Stimulated activated CD4-positive, alpha-beta T cell treated with anti-CD3 and anti-CD28 coated beads, Interleukin-4, amount 100 ng/mL, for 1 hour (primary cell): ENCODE measurements at places on chromosomes 5 and 9.

DNA sequence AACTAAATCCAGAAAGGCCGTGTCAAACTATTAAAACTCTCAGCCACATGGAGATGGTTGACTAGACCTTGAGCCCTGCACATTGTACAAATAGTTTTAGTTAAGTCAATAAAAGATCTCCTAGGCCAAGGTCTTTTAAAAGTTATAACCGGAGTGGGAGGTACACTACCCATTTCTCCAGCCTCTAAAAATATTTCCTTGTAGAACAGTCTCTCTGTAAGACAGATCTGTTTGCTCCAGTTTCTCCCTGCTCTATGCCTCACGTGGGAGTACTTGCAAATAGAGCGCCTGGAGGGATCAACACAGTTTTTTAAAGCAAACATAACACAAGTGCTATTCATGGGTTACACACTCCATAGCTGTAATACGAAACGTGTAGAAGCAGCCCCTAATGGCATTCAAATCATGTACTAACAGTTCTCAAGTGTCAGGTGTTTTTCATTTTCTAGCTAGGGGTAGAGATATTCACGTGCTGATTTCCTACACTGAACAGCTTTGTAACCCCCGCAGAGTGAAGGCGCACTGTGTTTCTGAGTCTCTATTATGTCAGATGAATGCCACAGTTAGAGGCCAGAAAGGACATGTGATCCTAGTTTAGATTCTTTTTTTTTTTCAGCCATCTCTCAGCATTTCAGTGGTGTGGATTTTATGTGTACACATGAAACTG lies 703.4 kb upstream of the GRAMD2B start:
- no peak for DNase-seq

- DNase-seq: no peak
These were observed 43.2 kb downstream of the PTGES start for GRCh38 chr9:129709438-129710168.

- no peak for DNase-seq
These were observed 693.2 kb upstream of the CHD1 start for GRCh38 chr5:99621772-99622681.

- DNase-seq: no peak
These were observed 242.1 kb upstream of the ZNF462 start for GRCh38 chr9:106620866-106621265.

DNA sequence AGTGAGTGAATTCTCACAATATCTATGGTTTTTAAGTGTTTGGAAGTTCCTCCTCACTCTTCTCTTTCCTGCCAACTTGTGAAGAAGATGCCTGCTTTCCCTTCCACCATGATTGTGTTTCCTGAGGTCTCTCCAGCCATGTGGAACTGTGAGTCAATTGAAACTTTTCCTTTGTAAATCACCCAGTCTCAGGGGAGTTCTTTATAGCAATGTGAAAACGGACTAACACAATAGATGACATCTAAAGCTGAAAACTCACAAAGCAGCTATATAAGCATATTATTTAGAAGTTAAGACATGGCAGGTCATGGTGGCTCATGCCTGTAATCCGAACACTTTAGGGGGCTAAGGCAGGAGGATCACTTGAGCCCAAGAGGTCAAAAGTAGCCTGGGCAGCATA lies 130.2 kb downstream of the ARRDC3 start:
- DNase-seq: no peak

DNA sequence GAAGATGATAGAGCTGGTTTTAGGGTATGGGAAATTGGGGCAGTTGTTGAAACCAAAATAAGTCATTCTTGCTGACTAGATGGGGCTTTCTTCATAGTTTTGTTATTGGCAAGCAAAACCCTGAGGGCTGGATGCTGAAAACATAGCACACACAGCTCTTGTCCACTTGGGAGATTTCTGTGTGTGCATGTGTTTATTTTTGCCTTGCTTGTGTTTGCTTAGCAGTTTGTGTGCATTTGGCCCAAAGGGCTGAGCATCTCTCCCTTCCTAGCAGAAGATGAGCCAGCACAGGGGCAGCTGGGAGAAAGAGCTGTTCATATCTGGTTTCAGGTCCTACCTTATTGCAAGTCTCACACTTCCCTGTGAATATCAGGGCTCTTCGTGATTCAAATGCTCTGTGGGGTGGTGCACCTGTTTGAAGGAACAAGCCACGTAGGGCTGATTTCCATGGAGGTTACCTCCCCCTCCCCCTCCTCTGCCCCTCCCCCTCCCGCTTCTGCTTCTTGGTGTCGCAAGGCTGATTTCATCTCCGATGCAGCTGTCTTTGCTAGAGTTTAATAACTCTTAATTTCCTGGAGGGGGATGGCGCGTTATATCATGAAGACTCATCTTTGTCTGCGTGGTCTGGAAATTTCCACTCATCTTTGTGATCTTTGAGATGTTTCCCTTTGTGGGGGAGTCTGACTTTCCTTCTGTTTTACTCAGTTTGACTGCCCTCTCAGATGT lies 296.5 kb downstream of the ARHGAP26 start:
- peak; percentile 26 for DNase-seq

DNA sequence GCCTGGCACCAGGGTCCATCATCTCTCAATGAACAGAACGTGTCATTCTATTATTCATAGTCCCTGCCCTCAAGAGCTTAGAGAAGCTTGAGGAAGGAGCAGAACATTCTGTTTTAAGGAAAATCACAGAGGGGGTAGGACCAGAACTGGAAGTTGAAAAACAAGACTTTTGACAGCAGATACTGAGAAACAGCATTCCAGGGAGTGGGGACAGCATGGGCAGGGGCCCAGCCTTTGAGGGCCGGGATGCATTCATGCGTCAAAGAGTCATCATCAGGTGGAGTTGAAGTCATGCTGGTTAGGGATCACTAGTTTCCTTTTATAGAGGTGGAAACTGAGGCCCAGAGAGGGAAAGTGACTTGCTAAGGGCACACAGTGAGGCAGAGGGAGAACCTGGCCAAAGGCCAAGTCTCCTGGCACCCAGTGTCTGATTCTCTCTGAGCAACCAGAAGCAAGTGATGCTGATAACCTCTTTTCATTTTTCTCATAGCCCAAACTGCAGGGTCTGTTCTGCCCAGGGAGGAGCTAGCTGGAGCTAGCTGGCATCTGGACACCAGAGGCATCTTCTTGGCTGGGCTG lies 41.5 kb upstream of the STXBP1 start:
- DNase-seq: no peak

DNA sequence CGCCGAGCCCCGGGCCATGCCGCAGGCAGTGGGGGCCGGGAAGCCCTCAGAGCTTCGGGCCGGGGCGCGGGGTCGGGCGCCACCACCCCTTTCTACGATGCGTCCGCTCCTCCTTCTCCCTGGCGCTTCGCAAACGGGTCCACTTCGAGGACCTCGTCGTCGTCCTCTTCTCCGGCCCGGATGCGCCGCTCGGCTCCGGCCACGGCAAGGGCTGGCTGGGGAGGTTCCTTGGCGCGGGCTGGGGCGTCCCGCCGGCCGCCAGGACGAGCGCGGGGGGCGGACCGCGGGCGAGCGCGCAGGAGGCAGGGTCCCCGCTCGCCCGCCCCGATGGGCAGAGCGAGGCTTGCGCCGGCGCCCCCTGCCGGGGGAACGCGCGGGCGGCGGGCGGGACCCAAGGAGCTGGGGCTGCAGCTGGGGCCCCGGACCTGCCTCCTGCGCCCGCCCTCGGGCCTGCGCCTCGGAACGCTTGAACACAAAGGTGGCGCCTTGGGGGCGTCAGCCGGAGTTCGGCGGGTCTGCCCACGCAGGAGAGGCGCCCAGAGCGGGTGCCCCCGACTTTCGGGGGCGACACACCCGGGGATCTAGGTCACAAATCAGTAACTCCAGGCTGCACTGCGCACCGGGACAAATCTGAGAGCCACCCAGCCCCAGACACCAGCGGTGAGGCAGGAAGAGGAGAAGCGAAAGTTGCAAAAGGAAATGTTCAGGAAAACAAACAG lies at the start of gene ROR2:
Gene ROR2 (minus strand): TSS at position 283 of the 719 bp plus-strand sequence.
- DNase-seq: peak; percentile 49
